ENCODE measurements at places on chromosomes 4 and X.

DNA sequence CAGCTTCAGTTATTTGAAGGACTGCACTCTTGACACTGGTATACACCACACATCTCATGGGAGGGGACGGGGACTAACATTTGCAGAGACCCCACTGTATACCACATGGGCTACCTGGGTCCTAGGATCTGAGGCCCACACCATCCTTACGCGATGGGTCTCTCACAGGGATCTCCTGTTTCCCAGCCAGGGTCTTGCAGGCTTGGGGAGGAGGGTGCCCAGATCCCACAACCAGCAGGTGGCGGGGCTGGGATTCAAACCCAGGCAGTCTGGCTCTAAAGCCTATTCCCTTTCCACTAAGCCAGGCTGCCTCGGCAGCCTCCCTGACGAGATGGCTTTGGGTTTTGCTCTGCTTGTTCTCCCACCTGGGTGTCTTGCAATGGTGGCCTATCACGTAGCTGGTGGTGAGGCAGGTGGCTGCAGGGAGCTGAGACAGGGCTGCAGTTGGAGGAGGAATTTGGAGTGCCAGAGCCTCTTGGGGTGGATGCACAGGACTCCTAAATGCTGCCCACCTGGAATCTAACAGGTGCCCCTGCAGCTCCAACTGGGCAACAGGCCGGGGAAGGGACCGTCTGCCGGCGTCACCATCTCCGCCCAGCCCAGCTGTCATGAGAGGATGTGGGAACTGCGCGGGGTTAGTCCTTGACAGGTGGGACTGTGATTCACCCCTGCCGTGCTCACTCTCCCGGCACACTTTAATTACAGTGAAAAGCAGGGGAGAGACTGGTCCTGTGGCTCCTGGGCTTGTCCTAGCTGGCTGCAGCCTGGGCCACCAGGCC lies 110.7 kb downstream of the PSAPL1 start:
- no peak for DNase-seq

- no peak for DNase-seq
Measured at GRCh38 chr4:91322961-91323360, 980.8 kb upstream of the GRID2 start.

GRCh38 chr4:8591626-8592365 lies 769 bp upstream of the CPZ start:
- no peak for DNase-seq

GRCh38 chr4:77821775-77822174 lies 2.6 kb upstream of the CNOT6L start:
- DNase-seq, result peak; percentile 62

DNA sequence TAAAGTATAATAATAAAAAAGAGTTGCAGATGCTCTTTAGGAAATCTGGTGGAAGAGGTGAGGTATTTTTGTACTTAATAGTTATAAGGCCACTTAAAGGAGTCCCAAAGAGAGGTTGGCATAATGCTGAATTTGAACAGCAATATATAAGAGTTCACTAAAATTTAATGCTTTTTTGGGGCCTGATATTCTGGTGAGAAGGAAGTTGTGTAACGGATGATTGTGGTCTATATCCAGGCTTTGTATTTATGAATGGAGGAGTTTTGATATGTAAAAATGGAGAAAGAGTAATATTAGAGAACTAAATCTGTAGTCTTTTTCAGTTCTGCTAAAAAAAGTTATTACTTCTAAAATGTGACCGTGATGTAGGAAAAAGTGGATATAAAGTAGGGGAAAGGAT lies 20.4 kb downstream of the BMP2K start:
- DNase-seq, result no peak

- DNase-seq, result no peak
Measured at GRCh38 chr4:116866106-116866505, 219.3 kb downstream of the TRAM1L1 start.

GRCh38 chrX:105869701-105870100 lies 47.4 kb downstream of the NRK start:
- no peak for DNase-seq

- DNase-seq, result no peak
Measured at GRCh38 chrX:2820136-2820771, 8.5 kb upstream of the GYG2 start.

GRCh38 chr4:74095482-74095881 lies 3.5 kb downstream of the CXCL2 start:
- no peak for DNase-seq

GRCh38 chr4:40196724-40197281 lies at the start of gene RHOH:
Gene RHOH (plus strand): TSS chr4:40197031. CDS start chr4:40243387, 46,356 bp downstream.
- peak; percentile 88 for DNase-seq

- DNase-seq, result no peak
Measured at GRCh38 chr4:38129460-38130227, 169.4 kb downstream of the PTTG2 start.

GRCh38 chrX:64205441-64205734 lies at the start of gene AMER1:
Gene AMER1 (minus strand): TSS chrX:64205708. CDS start chrX:64193286, 12,422 bp downstream.
- no peak for DNase-seq

DNA sequence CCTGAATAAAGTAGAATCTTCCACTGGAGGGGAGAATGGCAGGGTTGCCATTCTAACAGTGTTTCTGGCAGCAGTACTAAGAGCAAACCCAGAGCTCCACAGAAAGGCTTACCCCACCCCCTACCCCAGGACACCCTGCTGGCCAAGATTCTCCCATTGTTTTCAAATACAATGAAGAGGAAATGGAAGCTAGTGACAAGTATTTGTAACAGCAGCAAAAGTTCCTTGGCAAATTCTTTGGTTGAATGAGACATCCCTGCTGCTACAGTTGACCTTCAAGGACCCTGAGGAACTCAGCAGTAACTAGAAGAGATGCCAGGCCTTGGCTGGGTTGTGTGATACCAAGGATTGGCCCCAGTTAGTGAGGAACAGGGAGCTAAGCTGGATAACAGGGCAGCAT lies 124.2 kb upstream of the DGKK start:
- no peak for DNase-seq

- peak; percentile 32 for DNase-seq
Measured at GRCh38 chrX:153669174-153669890, 4.3 kb downstream of the PNCK start.

DNA sequence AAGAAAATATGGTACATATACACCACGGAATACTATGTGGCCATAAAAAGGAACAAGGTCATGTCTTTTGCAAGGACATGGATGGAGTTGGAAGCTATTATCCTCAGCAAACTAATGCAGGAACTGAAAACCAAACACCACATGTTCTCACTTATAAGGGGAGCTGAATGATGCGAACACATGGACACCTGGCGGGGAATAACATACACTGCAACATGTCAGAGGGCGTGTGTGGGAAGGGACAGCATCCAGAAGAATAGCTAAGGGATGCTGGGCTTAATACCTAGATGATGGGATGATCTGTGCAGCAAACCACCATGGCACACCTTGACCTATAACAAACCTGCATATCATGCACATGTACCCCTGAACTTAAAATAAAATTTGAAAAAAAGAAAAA lies 19.5 kb upstream of the CNKSR2 start:
- DNase-seq, result no peak
